ENCODE measurements at places on chromosomes 7 and 10.

GRCh38 chr10:21030091-21030490, 133.0 kb upstream of the NEBL start:
- no peak for DNase-seq

- DNase-seq: no peak
These were observed 128.3 kb upstream of the MKI67 start for GRCh38 chr10:128254476-128254875.

GRCh38 chr10:1766049-1766448, 28.7 kb upstream of the ADARB2 start:
- no peak for DNase-seq

DNA sequence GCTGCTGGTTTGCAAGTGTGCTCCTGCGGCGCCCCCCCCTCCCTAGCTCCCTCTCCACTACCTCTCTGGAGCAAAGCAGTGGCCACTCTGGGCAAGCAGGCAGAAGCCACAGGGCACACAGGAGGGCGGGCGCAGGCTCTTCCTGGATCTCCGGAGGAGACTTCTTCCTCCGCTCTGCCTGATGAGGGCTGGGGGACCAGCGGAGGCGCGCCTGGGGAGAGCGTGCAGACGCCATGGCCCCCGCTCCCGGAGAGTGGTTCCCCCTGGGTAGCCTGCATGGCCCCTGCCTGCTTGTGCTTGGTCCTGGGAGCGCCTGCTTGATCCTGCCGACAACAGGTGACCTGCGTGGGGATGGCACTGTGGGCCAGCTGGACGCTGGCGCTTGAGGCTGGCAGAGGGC, 29.0 kb downstream of the ANKMY2 start:
- no peak for DNase-seq

- no peak for DNase-seq
These were observed 86.7 kb upstream of the TMEM168 start for GRCh38 chr7:112876877-112877276.

- no peak for DNase-seq
These were observed 80.1 kb downstream of the SEMA3D start for GRCh38 chr7:85106719-85107118.

- no peak for DNase-seq
These were observed 31.4 kb upstream of the CALU start for GRCh38 chr7:128707752-128708151.

GRCh38 chr7:142808461-142808801, 37.7 kb downstream of the PRSS2 start:
- no peak for DNase-seq

DNA sequence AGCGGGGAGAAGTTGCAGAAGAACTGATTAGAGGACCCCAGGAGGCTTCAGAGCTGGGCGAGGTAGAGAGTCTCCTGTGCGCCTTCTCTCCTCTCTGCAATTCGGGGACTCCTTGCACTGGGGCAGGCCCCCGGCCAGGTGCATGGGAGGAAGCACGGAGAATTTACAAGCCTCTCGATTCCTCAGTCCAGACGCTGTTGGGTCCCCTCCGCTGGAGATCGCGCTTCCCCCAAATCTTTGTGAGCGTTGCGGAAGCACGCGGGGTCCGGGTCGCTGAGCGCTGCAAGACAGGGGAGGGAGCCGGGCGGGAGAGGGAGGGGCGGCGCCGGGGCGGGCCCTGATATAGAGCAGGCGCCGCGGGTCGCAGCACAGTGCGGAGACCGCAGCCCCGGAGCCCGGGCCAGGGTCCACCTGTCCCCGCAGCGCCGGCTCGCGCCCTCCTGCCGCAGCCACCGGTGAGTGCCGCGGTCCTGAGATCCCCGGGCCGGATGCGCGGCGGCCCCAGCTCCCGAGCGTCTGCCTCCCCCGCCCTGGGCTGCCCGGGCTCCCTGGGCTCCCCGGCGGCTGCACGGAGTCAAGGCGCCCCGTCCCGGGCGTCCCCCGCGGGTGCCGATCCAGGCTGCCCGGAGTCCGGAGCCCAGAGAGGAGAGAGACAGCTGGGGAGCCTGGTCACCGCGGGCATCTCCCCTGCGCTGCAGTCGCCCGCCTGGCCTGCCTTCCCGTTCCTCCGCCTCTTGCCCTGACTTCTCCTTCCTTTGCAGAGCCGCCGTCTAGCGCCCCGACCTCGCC, at the start of gene PLAU:
Gene PLAU (plus strand): TSS at position 369 of the 789 bp plus-strand sequence. CDS start 424 bp downstream, outside the sequence.
- peak; percentile 50 for DNase-seq

GRCh38 chr7:39288303-39288702, 277.9 kb upstream of the YAE1 start:
- no peak for DNase-seq

DNA sequence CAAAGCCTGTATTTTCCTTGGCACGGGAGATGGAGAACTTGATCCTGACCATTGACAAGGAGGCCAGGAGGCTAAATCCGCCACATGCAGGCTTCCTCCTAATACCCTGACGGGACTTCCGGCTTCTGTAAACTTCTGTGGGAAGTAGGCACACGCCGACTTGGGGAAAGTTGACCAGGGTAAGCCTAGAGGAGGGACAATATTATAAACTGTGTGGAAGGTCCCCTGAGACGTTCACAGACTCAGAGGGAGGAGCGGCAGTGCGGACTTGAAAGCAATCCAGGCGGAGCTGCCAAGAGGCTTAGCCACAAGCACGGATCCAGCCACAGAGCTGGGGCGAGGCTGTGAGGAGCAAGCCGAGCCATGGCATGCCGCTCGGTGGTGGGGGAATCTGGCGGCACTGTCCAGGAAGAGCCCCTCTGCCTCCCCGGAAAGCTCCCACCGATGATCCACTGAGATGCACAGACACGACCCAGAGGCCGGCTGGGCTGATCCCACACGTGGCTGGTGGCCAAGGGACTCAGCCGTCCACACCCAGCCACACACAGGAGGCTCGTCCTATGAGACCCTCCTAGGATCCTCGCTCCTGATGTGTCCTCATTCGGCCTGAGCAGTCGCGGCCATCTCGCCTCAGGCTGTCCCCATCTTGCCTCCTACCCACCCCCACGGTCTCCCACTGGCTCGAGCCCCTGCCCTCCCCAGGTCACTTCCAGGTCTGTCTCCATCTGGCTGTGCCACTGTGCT, 40.0 kb upstream of the INSIG1 start:
- no peak for DNase-seq

DNA sequence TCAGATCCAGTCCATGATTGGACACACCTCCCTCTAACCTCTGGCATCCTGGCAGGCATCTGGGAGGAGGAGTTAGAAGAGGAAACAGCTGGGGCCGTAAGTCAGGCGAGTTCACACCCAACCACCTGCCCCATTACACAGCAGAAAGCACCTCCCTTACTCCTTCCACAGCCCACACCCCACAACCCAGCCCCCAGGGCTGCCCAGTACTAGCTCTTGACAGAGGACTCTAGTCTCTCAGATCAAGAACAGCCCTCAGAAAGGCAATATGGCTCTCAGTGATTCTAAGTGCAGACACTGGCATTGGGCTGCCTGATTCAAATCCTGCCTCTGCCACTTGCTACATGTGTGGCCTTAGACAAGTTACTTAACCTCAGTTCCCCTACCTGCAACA, 34.1 kb downstream of the KCNMA1 start:
- no peak for DNase-seq

DNA sequence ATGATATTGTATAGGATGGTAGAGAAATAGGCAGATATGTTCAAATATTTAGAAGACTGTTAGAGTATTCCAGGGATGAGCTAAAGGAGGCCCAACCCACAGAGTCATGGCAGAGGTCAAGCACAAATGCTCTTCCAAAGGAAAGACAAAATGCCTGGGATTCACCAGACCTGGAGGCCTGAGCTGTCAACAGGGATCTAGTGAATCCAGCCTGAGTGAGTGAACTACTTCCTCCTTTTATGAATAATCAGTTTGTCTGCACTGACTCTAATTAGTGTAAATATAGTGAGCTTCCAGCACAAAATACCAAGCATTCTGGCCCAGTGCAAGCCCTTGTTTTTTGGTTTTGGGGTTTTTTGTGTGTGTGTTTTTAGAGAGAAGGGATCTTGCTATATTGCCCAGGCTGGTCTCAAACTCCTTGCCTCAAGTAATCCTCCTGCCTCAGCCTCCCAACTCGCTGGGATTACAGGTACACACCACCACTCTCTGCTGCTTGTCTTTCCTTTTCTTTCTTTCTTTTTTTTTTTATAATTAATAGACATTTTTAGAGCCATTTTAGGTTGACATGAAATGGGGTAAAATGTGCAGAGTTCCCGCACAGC, 244.4 kb downstream of the SKIDA1 start:
- DNase-seq: no peak

DNA sequence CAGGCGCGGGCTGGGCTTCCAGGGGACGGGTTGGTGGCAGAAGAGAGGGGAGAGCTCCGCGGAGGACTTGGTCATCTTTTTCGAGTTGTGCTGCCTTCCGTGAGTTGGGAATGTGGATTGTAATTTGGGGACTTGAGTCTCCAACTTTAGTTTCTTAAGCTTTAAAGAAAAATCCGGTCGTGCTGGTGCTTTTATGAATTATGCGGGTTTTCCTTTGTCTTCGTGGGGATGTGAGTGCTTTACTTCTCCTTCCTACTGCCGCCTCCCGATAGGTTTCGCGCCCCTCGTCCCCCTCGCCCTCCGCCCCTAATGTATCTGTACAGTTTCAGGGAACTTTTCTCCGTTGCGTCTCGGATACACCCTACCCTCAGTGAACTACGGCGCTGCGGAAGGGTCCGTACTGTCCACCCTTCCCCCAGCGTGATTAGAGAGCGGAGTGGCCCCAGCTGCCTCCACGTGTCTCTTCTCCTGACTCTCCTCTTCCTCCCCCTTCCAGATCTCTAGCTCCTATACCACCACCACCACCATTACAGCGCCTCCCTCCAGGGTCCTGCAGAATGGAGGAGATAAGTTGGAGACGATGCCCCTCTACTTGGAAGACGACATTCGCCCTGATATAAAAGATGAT, 649 bp downstream of the SCD start:
- no peak for DNase-seq
